ENCODE measurements at places on chromosomes 7 and 10. TPM values are rescaled to one million over a fixed set of nuclear protein-coding genes. Genes with fewer than 3 reads are reported as not detected.

DNA sequence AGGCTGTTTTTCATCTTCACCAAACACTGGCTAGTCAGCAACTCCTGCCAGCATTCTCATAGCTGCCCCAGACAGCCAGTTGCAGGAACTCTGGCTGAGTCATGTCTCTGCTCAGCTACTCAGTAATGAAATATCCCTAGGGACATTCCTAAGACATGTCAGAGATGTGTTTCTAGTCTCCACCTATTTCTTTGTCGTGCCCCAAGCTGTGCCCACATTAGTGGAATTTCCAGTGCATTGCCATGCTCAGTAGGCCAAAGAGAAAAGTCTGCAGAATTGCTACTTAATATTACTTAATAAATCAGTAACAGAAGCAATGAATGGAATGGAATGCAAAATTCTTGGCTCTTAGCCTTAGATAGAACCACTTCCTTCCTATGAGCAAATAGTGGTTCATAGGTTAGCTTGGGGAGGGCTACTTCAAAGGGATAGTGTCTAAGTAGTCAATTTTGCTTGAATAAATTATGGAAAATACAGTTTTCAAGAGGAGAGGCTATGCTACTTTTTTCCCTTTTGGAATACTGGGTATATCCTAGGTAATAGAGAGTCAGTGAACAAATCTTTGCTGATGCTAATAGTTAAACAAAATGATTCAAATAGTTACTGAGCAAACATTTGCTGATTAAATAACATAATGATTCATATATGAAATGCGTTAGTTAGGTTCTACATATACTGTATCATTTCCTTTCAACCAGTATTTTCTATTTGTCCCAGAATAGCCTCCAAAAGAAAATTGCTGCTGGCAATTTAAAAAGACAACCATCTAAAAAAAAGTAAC is 23.6 kb upstream of the SEMA3C start:
- peak; percentile 60 for DNase-seq

GRCh38 chr7:38535073-38535472 is 96.1 kb downstream of the AMPH start:
- DNase-seq: no peak

- no peak for DNase-seq
Measured at GRCh38 chr7:41731493-41732435, 28.9 kb upstream of the INHBA start.

DNA sequence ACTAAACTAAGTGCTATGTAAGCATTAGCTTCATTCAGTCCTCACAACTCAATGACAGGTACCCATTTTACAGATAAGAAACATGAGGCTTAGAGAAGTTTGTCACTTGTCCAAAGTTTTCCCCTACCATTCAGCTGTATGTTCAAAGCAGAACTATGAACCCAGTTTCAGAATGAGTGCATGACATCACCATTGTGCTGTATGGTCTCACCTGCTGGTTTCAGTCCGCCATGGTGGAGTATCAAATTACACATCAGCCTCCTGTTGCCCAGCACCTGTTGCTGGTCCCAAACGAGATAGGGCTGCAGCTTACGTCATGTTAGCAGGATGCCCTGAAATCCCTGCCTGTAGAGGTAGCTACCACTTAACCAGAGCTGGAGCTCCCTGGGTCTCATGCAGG is 95.0 kb downstream of the DYNC1I1 start:
- no peak for DNase-seq

DNA sequence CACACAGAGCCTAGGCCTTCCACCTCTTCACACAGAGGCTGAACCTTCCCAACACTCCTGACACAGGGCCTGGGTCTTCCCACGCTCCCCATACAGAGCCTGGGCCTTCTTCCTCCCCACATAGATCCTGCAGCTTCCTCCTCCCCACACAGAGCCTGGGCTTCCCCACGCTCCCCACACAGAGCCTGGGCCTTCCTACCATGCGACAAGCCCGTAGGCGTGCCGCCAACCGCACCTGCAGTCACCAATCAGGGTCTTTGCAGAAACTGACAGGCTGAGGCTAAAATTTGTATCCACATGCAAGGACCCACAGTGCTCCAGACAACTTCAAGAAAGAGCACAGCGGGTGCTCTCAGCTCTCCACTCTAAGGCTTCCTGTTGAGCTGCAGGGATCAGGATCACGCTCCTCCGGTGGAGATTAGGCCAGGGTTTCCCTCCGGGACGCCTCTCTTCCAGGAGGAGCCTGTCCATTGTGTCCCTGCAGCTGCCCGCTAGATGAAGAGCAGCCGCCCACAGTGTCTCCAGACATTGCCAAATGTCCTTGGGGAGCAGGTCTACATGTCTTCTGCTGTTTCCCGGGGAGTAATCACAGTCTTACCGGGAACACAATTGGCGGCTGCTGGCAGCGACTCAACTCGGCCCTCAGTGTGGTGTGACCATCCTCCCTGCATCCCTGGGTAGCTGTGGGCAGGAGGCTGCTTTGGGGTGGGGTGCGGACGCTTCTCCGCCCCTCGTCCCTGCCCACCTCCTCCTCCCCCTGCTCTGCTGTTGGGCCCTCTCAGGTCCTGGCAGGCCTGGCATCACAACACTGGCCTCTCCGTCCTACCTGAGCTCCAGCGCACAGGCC is 9.7 kb downstream of the CFAP46 start:
- no peak for DNase-seq

- no peak for DNase-seq
Measured at GRCh38 chr10:2772816-2773631, 294.3 kb upstream of the PFKP start.

GRCh38 chr7:102890292-102890970 is 22.4 kb upstream of the LRRC17 start:
- no peak for DNase-seq

- DNase-seq: peak; percentile 20
Measured at GRCh38 chr7:92836489-92836999, at the start of gene CDK6. Gene CDK6, minus strand, starts transcription at chr7:92836573. Its CDS starts 3,250 bp downstream, at chr7:92833323.

- DNase-seq: peak; percentile 72
Measured at GRCh38 chr7:94697035-94697974, 41.4 kb upstream of the SGCE start.

DNA sequence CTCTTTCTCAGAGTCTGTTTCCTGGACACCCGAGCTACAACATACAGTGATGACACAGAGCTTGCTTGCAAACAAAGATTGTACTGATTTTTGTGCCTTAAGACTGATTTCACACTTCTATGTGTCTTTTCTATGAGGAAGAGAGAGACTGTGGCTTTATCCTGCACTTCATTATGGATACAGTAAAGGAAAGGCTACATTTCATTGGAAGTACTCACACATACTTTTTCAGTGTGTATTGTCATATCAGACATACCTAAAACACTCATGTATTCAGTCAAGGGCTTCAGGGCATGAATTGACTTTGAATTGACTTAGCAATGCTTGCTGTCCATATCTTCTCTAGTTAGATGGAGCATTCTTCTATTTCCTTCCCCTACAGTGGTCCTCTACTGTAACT is 135.5 kb upstream of the IMMP2L start:
- no peak for DNase-seq

DNA sequence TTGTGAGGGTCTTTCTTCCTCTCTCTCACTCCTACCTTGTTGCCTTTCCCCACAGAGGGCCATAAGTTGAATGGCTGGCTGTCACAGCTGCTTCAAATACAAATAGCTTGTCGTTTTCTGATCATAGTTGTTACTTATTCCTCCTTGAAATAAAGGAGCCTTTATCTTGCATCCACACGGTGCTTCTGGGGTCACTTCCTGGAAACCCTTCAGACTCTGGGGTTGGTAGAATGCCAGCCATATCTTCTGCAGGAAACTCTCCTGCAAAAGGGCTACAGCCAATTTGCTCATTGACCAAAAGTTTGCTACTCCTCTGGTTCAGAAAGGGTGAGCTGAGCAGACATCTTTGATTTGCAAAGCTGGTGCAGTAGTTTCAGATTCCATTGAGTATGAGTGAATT is 70.4 kb downstream of the FAM185A start:
- DNase-seq: no peak

- no peak for DNase-seq
Measured at GRCh38 chr7:35816514-35816913, 15.7 kb downstream of the SEPTIN7 start.

ACTL6B gene
- total RNA-seq: 0.14 TPM

C10orf143 gene
- 4.8 TPM for total RNA-seq

C10orf62 gene
- total RNA-seq: 1.0 TPM

ALOX5 gene
- 25.8 TPM for total RNA-seq

BLVRA gene
- 43.2 TPM for total RNA-seq

VKORC1L1 gene
- total RNA-seq: 19.6 TPM

All from mucosa of gallbladder (tissue), 1 donor.